ENCODE measurements at places on chromosomes 13 and 19. TPM values are rescaled to one million over a fixed set of nuclear protein-coding genes. Genes with fewer than 3 reads are reported as not detected.

GRCh38 chr13:99226513-99226912 is 25.9 kb downstream of the UBAC2 start:
- DNase-seq, result no peak

DNA sequence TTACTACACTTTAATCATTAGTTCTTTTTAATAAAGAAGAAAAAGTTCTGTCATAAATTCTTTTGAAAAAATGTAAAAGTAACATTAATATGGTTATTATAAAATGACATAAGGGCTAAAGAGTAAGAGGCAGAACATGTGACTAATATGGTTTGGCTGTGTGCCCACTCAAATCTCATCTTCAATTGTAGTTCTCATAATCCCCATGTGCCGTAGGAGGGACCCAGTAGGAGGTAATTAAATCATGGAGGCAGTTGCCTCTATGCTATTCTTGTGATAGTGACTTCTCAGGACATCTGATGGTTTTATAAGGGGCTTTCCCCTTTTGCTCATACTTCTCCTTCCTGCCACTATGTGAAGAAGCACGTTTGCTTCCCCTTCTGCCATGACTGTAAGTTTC is 104.5 kb downstream of the UGGT2 start:
- DNase-seq, result no peak

DNA sequence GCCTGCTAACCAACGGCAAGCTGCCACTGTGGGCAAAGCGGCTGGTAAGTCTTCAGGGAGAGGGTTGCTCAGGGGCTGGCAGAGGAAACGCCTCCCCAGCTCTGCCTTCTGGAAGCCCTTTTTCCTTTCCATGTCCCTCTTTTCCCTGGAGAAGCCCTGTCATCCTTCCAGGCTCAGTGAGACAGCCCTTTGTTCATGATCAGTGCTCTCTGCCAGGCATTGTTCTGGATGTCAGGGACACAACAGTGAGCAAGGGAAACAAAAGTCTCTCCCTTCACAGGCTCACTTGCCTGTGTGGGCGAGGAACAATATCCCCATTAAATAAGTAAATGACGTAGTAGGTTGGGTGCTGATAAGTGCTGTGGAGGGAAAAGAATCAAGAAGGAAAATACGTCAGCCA is 13.9 kb upstream of the OVOL3 start:
- no peak for DNase-seq

GRCh38 chr19:17149393-17150135 is 65.6 kb upstream of the USE1 start:
- no peak for DNase-seq

DNA sequence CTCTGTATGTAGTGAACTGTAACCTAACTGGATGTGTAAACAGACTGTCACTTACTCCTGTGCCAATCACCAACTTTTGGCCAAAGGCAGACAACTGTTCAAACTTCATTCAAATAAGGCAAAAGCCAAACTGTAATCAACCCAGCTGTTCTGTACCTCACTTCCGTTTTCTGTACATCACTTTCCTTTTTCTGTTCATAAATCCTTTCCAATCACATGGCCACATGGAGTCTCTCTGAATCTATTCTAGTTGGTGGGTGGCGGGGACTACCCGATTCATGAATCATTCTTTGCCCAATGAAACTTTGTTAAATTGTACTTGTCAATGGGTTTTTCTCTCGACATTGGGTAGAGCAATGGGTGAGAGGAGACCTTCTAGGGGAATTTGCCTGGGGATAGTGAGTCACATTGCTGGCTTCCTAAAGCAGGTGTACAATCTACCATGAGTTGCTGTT is 178.3 kb upstream of the RFC3 start:
- DNase-seq, result no peak

DNA sequence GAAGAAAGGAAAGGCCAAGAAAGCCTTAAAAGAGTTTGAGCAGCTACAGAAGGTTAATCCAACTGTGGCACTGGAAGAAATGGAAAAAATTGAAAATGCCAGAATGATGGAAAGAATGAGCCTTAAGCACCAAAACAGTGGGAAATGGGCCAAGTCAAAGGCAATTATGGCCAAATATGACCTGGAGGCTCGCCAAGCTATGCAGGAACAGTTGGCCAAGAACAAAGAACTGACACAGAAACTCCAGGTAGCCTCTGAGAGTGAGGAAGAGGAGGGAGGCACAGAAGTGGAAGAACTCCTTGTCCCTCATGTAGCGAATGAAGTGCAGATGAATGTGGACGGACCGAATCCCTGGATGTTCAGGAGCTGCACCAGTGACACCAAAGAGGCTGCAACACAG is 5.1 kb downstream of the UTP14C start:
- no peak for DNase-seq

DNA sequence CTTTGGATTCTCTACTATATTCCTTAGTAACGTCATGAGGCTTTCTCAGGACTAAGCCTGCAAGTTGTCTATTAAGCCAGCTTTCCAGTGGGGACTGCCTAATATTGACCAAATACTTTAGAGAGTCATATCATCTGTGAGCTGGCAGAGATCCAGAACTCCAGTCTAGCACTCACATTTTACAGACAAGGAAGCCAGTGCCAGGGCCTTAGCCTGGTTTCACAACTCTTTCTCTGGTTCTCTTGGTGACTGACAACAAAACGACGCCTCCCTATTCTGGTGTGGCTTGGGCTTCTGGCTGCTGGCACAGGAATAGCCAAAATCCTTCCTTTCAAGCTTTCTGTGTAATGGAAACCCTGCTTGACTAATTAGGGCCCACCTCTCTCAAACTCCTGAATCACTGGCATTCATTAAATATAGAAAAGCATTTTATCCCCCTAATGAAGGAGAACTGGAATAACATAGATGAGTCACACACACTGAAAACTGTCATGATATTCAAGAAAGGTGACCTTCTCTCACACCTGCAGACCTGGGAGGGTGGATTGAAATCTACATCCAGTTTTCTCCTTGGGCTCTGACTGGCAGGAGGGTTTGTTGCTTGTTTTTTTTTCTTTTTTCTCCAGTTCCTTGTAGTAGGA is 75.2 kb upstream of the UBL3 start:
- peak; percentile 96 for DNase-seq

GRCh38 chr13:96726651-96727050 is 267.6 kb downstream of the OXGR1 start:
- no peak for DNase-seq

- no peak for DNase-seq
These were observed 168.6 kb downstream of the LACC1 start for GRCh38 chr13:44048326-44048725.

GRCh38 chr13:108102771-108103170 is 112.6 kb downstream of the LIG4 start:
- DNase-seq, result peak; percentile 69

GRCh38 chr13:33493672-33494365 is 208.3 kb upstream of the STARD13 start:
- no peak for DNase-seq

- peak; percentile 57 for DNase-seq
These were observed at the start of gene BRSK1 for GRCh38 chr19:55283548-55284377. Gene BRSK1 (plus strand): TSS chr19:55283997. CDS start chr19:55284443, 446 bp downstream.

GRCh38 chr19:4477034-4477801 is 5.1 kb downstream of the HDGFL2 start:
- no peak for DNase-seq

- DNase-seq, result no peak
These were observed 22.0 kb downstream of the GGACT start for GRCh38 chr13:100566543-100566942.

GRCh38 chr13:61960981-61961380 is 545.3 kb upstream of the PCDH20 start:
- DNase-seq, result no peak

DNA sequence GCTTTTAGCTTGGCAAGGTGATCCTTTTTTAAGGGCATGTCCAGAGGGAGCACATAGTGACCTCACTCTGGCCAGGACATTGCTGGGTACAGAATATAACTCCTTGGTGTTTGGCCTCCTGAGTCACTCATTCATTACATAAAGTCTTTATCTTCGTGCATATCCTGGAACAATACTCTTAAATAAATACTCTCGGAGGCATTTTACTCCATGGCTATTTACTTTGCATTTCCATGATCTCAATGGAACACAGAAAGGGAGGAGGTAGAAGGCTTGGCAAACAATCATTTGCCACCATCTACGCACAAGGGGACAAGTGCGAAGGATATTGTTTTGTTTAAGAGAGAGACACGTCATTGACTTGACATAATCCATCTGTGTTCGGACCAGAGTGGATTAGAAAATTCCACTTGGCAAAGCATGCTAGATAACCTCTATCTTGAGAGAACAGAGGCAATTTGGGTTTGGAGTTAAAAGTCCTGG is 210.0 kb downstream of the IRS2 start:
- no peak for DNase-seq

GRCh38 chr13:43787997-43788396 is 1.2 kb upstream of the ENOX1 start:
- peak; percentile 70 for DNase-seq

DNA sequence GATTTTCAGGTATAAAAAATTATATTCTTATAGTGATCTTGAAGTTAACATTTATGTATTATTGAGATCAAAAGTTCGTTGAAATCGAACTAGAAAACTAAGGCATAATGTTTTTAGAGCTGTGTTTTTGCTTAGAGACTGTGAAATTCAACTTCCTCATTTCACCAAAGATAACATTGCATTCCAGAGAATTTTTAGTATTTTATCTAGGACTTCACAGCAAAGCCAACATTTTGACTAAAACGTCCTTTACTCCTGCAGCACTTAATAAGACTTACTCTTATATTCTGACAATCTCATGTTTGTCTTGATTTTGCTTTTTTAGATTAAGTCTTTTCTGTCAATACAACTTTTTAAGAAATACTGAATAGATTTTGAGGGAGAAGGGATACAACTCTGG is 4.7 kb downstream of the KCTD4 start:
- peak; percentile 56 for DNase-seq

- DNase-seq, result no peak
These were observed 396.3 kb downstream of the LIG4 start for GRCh38 chr13:107819071-107819470.

DNA sequence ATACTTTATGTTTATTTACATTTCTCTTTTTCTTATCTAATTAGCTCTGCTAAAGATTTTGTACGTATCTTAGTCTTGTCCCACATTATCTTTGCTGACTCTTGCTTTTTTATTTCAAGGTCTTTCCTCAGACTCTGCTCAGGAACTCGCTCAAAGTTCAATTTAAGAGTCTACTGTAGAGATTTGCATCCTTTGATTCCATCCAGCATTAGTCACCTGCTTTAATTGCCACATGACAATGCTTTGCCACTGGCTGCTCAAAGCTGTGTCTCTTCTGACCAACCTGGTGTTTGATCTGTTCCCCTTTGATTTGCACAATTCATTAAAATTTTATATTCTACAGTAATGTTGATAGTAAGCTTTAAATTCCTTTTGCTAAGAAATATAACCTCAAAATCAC is 157.9 kb upstream of the FREM2 start:
- no peak for DNase-seq

DNA sequence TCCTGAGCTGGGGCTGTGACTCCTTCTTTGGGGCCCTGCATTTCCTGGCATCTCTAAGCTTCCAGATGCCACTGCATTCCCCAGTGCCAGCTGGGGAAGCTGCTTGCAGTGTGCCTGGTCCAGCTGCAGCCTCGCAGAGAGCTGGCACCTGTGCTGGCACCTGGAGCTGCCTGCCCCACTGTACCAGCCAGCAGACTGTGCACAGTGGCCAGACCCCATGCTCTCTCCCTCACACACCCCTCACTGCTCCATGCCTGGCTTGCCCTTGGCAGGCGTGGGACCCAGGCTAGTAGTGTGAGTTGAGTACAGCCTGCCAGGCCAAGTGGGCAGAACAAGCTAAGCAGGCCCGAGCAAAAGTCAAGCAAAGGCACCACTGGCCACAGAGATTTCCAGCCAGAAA is 327.5 kb downstream of the NDFIP2 start:
- DNase-seq, result no peak

GRCh38 chr13:69769608-69770007 is 338.0 kb upstream of the ATXN8OS start:
- DNase-seq, result no peak

- DNase-seq, result no peak
These were observed 74.3 kb downstream of the CRYL1 start for GRCh38 chr13:20451397-20451796.

DNA sequence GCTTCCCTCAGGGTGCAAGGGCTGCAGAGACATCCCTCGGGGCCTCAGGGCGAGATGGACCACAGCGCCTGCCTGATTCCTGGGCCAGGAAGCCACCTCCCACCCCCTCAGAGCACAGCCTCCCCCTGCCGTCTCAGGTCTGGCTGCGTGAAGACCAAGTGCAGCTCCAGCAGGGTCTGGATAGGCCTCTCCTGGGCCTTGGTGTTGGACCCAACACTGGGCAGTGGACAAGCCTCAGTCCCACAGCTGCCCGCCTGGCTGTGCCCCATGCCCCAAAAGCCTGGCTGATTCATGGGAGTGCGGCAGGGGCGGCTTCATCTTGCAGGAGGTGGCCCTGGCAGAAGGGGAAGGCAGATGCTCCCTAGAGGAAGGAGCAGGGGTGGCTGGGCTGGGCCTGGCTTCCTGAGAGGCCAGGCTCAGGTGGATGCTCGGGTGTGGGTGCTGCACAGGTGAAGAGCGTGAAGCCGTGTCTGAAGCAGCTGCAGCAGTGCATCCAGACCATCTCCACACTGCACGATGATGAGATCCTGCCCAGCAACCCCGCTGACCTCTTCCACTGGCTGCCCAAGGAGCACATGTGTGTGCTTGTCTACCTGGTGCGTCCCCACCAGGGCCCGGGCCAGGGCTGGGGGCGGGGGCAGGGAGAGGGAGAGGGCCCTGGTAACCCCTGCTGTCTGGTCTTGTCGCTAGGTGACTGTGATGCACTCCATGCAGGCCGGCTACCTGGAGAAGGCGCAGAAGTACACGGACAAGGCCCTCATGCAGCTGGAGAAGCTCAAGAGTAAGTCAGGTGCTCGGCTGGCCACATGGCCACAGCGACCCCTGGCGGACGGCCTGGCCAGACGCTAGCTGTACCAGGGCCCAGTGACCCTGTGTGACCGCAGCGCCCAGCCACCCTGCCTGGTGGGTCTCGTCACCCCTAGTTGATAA is 21.7 kb downstream of the MAU2 start:
- peak; percentile 32 for DNase-seq

TMTC4 gene
- total RNA-seq, result 14.4 TPM

ZNF550 gene
- 2.9 TPM for total RNA-seq

PSG1 gene
- total RNA-seq, result 4.6 TPM

SGCG gene
- total RNA-seq, result 3.1 TPM

CBLC gene
- 4.1 TPM for total RNA-seq

BORA gene
- 7.7 TPM for total RNA-seq

FCHO1 gene
- total RNA-seq, result 16.1 TPM

ZNF582 gene
- 11.3 TPM for total RNA-seq

SMIM44 gene
- total RNA-seq, result not detected

SLC15A1 gene
- 0.72 TPM for total RNA-seq

MATK gene
- total RNA-seq, result 0.96 TPM

ZNF625 gene
- total RNA-seq, result 16.1 TPM

IFNL1 gene
- not detected for total RNA-seq

ATP1A3 gene
- 3.4 TPM for total RNA-seq

CYP4F3 gene
- total RNA-seq, result 0.96 TPM

ZNF44 gene
- 11.1 TPM for total RNA-seq

All from umbilical cord (tissue), 2 donors.